ENCODE measurements at places on chromosomes 3 and 15.

DNA sequence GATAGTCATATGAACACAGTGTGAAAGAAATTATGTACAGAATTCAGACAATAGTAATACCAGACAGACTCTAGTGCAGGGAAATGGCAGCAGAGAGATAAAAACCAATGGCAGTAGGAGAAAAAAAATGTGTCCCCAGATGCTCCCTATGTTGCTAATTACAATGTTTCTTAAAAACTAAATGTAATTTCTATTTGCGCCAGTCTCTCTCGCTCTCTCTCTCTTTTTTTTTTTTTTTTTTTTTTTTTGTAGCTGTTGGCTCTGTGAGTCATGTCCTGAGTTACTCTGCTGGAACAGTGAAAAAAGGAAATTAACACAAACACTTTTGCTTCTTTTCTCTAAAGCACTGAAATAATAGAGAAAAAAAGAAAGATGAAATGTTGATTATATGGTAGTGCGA lies 871.9 kb downstream of the GBE1 start:
- DNase-seq, result peak; percentile 0

DNA sequence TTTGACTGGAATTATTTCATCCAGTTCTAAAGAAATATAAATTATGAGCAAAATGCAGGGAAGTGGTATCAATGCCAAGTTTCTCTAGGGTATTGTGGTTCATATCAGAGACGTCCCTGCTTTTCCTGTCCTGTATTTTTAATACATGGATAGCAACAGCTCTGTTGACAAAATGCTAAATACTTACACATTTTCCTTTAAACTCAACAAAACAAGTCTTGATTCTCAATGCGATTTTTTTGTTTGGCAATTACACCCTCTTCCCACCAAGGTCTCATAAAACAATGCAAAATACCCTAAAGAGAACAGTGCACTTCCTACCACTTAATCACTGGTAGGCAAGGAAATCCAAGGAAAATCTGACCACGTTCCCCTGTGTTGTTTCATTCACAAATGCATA lies 120.0 kb downstream of the DUT start:
- peak; percentile 2 for DNase-seq

DNA sequence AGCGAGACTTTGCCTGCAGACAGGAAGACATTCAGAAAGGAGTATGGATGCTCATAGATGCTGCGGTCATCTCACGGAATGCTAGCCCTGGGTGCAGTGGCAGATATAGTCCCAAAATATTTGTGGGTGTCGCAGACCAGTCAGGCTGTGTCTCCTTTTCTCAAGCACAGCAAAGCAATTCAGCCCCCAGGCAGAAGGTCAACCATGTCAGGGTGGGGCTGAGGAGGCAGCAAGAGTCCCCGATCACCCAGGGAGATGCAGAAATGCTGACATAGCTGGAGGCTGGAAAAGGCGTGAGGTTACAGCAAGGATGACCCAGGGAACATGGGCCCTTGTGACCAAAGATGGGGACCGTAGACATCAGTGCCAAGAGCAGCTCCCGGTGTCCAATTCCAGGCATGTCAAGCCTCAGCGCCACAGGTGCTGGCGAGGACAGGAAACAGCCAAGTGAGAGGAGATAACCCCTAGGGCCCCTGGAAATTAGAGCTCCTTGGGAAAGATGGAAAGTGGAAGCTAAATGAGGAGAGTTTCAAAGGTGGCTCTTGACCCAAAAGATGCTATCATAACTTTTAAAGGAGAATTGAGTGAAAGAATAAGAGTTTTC lies 81.2 kb upstream of the ABHD17C start:
- no peak for DNase-seq

GRCh38 chr3:7574435-7574834 lies 713.5 kb downstream of the GRM7 start:
- DNase-seq, result no peak

DNA sequence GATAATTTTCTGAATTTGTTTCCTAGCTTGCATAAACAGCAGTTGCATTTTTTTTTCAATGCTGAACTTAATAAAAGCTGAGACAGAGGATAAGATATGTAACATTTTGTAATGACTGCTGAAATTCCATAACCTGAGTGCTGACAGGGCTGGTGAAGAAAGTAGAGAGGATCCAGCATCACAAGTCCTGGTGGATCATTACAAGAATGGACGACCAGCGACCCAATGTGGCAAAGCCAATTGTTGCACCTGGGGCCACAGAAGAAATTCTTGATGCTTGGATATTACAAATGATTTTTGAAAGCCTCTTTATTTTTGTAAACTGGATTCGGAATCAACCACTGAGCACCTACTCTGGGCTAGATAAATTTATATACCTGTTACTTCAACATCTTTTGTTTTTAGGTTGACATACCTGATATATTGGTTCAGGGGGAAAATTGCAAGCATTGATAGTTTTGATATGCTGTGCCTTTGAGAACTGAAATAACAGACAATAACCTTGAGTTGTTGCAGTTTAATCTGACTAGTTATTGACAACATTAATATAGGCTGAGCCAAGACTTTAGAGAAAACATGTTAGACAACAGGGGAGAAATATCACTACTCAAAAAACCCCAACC lies 3.9 kb upstream of the ACTL6A start:
- peak; percentile 86 for DNase-seq

DNA sequence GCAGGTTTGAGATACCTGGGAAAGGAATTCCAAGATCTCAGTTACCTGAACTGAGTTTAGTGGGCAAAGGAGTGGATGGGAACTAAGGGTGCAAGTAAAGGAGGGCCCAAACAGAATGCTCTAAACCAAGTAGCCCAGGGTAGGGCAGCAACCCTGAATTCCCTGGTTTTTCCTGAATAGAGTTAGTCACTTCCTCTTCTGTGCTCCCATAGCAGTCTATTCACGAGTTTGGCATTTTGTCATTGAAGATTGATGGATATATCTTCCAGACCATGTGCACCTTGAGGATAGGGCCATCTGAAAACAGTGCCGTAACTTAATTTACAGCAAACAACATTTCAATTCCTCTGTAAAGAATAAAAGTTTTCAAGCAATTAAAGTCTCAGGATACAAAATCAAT lies 18.5 kb upstream of the PTX3 start:
- DNase-seq, result no peak

GRCh38 chr3:64229903-64230302 lies 4.6 kb upstream of the PRICKLE2 start:
- no peak for DNase-seq

GRCh38 chr3:15976524-15976923 lies 178.7 kb upstream of the ANKRD28 start:
- DNase-seq, result no peak

DNA sequence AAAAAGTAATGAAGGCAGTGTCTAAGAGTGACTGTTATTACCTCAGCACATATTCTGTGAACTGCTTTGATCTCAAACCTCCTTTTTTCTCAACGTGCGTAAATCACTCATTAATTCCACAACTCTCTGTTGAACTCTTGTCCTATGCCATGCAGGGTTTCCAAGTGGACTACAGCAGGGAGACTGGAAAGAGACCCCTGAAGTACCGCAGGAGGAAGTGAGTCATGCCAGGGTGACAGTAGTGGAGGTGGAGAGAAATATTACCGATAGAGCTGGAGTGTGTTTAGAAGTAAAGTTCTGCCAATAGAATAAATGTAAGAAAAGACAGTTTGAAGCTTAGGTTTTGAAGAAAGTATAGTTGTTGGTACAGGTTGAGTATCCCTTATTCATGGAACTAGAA lies 908.9 kb downstream of the ROBO1 start:
- DNase-seq, result no peak
